HepG2 (cell line): ENCODE measurements at places on chromosomes 5 and 9. TPM values are rescaled to one million over a fixed set of nuclear protein-coding genes. Genes with fewer than 3 reads are reported as not detected.

Gene CYLC2
- not detected in 2 replicates for total RNA-seq

- no peak for DNase-seq
Measured at GRCh38 chr5:14249258-14250082, 106.3 kb downstream of the TRIO start.

DNA sequence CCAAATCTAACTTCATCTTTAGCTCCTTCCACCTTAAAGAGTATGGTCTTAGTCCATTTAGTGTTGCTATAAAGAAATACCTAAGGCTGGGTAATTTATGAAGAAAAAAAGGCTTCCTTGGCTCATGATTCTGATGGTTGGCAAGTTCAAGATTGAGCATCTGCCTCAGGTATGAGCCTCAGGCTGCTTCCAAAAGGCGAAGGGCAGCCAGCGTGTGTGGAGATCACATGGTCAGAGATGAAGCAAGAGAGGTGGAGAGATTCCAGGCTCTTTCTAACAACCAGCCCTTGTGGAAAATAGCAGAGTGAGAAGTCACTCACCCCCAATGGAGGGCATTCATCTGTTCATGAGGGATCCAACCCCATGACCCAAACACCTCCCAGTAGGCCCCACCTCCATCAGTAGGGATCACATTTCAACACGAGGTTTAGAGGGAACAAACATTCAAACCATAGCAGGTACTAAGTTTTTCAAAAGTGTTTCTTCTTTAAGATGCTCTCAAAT lies 225.9 kb downstream of the SGCD start:
- no peak for DNase-seq

GRCh38 chr5:73896097-73896496 lies 270.1 kb downstream of the ARHGEF28 start:
- DNase-seq: no peak

DNA sequence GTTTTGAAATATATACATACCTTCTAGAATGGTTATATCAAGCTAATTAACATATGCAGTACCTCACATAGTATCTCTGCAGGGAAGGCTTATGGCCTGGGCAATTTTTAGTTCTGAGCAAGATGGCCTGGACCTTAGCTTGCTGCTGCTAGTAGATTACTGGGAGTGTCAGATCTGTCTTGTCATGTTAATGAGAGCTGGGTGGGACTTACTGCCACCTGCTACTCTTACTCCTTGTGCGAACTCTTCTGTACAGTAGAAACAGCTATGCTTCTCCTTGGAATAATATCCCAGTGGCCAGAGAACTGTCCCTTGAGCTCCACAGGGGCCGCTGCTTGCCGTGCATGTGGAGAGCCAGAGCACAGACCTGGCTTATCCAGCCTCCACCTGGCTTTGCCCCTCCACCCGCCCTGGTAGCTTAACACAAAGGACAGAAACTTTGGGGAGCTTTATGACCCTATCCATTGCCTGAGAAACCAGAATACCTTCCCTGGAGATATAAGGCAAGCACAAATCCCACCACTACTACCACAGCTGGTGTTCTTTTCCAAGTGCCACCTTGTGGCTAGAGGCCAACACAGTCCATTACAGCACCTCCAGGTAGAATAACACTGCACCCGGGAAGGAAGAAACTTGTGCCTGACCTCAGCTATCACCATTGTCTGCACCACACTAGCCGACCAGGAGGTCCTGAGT lies 74.4 kb upstream of the RUSC2 start:
- peak; percentile 41 for DNase-seq

Gene C1QTNF3
- total RNA-seq: 1.8 and 3.3 TPM in 2 replicates

DNA sequence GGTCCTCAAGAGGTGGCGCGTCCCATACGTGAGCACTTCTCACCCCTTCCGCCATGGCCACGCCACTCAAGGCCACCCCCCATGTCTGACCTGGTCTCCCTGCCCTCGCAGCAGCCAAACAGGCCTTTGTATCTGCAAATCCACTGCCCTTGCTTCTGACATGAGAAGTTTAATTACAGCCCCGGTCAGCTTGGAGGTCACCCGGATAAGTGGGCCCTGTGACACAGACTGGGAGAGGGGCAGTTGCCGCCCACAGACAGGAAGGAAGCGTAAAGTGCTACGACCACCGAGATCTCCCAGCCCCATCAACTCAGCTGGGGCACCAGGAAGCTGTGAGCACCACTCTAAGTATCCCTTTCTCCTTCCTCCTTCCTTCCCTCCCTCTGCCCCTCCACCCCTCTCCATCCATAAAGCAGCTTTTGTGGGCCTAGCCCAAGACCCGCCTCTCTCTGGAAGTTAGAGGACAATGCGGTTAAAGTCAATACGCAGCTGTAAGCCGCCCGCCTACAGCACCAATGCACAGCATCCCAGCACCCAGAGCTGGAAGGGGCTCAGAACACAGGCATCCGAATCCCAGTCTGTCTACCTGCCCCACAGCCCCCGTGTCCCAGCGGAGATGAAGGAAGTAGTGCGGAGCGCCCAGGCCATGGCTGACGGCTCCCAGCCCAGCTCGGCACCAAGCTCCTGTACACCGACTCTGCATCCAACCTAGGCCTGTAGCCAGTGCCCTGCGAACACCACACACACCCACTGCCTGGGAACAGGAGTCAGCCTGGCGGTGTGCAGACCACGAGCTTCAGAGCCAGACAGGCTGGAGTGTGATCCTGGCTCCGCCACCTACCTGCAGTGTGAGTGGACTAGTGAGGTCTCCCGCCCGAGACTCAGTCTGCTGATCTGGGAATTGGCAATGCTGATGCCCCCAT lies 44.8 kb upstream of the RNF130 start:
- no peak for DNase-seq

DNA sequence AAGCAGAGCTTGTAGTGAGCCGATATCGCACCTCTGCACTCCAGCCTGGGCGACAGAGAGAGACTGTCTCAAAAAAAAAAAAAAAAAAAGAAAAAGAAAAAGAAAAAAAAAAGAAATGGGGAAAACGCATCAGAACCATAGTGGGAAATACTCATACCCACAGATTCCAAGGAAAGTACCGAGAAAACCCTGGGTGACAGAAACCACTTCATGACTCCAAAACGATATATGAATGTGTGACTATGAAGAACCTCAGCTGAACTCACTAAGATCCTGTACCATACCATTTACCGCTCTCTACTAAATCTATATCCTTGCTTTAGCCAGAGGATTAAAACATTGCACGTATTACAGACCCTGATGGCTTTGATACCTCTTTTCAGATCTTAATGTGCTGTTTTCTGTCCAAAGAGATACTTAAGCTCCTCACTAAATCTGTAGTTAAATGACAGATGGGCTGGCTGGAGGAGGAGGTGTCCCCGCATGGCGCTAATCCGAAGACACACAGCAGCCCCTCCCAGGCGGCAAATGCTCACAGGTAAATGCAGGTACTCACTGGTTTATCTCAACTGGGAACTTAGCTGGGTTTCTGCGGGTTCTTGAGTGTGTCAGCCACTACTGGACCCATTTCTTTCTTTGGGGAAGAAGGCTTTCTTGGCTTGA lies 2.8 kb downstream of the LPCAT1 start:
- DNase-seq: no peak

DNA sequence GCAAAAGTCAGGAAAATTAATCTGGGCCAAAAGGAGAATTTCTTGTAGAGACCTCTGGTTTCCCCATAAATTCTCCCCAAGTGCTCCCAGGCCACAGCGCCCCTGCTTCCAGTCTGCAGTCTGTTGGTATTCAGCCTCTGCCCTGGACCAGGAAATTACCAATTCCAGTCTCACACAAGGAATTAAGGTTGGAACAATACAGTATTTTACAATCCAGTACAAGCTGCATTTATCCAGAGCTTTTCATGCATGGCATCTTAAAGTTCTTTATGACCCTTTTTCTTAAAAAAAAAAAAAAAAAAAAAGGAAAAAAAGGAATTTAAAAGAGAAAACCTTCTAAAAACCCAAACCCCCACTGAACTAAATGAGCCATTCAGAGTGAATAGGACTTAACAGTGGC lies 139.6 kb upstream of the RANBP3L start:
- no peak for DNase-seq

GRCh38 chr5:133319905-133320520 lies 268.2 kb downstream of the HSPA4 start:
- DNase-seq: no peak

- no peak for DNase-seq
Measured at GRCh38 chr5:9505225-9505624, 40.6 kb downstream of the SEMA5A start.

- no peak for DNase-seq
Measured at GRCh38 chr5:4532705-4533080, 607.4 kb upstream of the ADAMTS16 start.

GRCh38 chr5:103232393-103232999 lies 26.1 kb upstream of the MACIR start:
- DNase-seq: peak; percentile 41

GRCh38 chr5:74441616-74442015 lies 198.9 kb downstream of the ENC1 start:
- no peak for DNase-seq

Gene NR6A1
- 31.5 and 50.9 TPM in 2 replicates for total RNA-seq
